Coronary artery (tissue), 2 donors: ENCODE measurements at places on chromosomes 6 and 20.

DNA sequence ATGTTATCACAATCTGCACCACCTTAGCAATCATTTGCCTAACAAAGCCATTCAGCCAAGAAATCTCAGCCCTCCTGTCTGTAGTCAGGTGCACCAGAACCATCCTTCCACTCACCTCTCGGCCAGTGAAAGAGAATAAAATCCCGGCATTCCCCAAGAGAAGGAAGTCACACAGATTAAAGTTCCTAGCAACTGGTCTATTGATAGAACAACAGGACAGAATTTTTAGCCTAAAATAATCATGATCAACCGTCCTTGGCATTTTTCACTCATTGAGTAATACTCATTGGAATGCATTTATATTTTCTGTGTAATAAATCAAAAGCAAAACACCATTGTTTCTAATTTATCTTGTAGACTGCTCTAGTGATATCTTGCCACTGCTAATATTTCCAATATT lies 85.7 kb upstream of the CDH4 start:
- no peak for DNase-seq

GRCh38 chr20:35766843-35767242 lies 5.0 kb upstream of the PHF20 start:
- DNase-seq, result no peak

GRCh38 chr6:25748049-25748448 lies 6.5 kb upstream of the SLC17A4 start:
- DNase-seq, result no peak

DNA sequence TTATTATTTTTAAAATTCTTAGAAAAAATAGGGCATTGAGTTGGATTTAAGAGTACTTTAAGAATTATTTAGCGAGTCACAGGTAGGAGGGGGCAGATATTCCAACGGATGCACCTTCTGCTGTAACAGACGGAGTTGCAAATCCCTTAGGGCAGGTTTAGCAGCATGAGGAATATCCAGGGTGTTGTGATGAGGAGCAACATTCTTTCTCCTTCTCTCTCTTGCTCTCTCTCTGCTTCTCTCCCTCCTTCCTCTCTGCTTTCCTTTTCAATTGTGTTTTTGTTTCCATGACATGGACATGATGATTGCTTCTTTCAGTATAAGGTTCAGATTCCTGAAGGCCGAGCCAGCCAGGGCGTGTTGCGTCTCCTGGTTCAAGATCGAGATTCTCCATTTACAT lies 28.9 kb downstream of the CDH26 start:
- DNase-seq, result no peak

DNA sequence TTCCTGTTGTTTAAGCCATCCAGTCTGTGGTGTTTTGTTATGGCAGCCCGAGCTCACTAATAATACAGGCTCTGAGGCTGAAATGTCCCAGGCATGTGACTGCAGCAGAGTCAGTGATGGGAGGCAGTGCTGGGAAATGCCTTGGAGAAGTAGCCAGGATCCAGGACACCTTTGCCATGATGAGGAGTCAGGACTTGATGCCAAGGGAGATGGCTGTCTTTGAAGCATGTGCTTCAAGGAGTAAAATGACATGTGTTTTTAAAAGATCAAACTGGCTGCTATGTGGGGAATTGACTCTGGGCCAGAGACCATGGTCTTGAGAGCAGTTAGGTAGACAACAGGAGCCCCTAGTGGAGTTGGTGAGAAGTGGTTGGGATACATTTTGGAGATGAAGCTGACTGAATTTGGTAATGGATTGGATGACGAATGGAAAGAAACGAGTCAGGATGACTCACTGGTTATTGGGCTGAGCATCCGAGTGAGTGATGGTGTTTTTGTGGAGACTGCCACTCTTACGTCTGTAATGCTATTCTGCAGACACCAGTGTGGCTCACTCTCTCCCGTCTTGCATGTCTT lies 322.2 kb downstream of the PLCB1 start:
- DNase-seq, result no peak

DNA sequence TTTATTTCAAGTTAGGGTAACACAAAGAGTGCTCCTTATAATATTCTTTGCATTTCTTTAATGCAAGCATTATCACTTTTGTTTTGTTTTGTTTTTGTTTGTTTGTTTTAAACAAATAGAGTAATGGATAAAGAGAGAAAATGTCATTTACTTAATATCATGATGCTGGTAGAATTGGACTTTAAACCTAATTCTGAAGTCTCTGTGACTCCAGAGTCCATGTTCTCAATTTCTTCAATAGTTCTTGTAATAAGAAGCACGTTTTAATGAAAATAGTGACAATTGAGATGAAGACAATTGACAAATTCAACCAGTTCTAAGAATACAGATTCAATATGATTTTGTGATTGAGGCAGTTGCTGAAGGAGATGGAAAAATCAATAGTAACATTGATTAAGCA lies 30.3 kb upstream of the MANEA start:
- no peak for DNase-seq

DNA sequence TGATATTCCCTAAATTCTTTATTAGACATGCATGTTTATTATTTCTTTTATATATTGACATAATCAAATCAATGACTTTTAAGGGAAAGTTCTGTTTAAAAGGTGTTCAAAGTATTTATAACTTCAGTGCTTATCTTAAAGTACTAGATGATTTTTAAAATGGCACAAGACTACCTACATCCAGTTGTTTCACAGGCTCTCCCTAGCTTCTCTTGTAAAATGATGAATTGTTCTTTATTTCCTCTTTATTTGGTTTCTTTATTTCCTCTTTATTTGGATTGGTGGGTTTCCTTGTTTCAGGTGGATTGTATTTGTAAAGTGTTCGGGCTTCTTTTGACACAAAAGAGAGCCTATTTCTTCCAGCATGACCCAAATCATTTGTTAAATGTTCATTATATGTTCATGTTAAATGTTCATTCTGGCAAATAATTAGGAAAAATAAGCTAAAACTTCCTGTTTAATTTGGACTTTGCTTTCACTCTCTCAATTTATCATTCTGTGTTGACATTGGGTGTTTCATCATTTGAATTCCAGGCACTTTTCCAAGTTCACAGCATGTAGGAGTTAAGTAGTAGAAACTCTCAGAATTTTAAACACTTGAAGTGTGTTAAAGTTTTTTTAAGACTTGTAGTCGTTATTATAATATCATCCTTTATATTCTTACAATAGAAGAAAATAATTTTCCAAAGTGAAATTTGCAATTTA lies 24.6 kb downstream of the MLIP start:
- no peak for DNase-seq

- no peak for DNase-seq
Observed at GRCh38 chr6:12951415-12951814, 234.8 kb downstream of the PHACTR1 start.

- DNase-seq, result no peak
Observed at GRCh38 chr6:1474205-1474604, 84.8 kb downstream of the FOXF2 start.

DNA sequence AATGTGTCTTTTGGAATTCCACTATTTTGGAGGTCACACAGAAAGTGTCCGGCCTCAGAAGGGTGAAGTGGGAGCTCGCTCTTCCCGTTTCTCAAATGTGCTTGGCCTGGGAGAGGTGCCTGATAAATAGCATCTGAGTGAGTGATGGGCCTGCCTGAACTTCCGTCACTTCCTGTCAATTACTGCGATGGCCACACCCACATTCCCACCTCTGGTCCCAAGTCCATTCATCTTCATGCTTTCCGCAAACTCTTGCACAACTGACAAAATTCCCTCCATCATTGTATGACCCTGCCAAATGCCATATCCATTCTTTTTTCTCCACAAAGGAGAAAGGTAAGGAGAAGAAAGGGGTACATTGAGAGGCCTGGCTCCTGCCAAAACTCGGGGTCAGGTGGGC lies 169.0 kb downstream of the QKI start:
- no peak for DNase-seq

DNA sequence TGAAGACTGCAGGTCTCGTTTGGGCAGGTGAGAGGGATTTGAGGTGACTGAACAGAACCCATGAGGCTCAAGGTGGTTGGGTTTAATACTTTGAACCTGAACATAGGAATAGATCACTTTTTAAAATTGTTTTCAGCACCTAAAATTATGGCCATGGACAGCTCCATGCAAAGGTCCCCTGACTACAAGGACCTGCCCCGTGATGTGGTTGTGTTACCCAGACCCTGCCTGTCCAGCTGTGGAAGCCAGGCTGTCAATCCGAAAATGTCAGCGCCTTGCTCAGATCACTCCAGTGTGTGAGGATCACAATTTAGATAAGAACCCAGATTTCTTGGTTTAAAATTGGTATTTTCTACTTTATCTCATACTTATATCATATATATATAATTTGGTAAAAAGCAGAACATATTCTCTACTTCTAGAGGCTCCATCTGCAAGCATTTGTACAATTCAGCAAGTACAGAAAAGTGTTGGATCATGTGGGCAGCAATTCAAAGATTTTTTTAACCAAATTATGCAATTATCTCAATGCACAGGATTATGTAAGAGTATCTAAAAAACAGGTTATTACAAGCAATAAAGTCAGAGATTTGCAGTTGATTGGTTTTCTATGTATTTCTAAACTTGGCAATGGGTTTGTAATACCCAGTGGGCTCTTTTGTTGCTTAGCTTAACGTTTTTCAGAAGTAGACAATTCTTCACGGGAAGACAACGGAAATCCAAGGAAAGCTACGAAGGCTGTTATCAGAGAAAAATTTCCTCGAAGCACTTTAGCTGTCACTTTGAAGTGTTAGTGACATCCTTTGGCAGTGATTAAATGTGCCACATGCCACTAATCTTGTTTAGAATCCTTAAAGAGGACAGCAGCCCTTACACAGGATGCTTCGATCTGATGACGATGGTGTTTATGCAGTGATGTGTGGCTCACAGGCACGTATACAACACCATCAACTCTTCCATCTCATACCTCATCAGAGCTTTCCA lies 24.1 kb upstream of the RPS6KA2 start:
- peak; percentile 22 for DNase-seq

DNA sequence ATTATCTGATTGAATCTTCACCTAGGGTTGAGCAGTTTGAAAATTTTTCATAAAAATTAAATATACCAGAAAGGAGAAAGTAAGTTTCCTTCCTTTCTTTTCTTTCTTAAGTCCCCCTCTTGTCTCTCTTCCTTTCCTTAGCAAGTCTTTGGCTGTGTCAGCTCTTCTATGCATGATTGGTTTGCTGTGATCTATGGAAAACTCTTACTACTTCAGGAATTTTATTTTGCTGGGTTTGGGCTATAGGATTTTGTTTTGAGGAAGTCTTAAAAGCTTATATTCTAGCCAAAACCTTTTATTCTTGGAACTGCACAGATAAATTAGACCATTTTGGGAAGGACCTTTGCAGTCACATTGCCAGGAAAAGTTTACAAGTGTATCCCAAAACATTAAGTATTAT lies 173.4 kb upstream of the CITED2 start:
- no peak for DNase-seq

DNA sequence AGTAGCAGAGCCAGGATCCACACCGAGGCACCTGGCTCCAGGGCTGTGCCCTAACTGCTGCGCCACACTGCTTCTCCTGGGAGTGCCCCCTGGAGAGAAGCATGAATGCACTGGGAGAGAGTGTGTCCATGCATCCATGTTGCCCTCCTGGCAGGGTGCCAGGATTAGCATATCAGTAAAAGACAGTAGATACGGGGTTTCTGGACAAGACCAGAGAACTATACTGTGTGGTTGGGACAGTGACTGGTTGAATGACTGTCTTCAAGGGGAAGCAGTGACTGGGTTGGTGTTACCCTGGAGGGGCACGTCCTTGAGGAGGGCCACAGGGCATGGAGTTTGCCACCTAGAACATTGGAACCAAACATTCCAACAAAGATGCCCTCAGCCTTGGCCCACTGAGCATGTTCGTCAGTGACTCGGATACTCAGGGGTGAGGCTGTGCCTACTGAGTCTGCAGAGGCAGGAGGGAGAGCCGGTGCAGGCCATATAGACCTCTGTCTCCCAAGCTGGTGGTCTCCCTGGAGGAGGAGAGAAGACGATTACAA lies 288.8 kb downstream of the CDC5L start:
- peak; percentile 56 for DNase-seq

DNA sequence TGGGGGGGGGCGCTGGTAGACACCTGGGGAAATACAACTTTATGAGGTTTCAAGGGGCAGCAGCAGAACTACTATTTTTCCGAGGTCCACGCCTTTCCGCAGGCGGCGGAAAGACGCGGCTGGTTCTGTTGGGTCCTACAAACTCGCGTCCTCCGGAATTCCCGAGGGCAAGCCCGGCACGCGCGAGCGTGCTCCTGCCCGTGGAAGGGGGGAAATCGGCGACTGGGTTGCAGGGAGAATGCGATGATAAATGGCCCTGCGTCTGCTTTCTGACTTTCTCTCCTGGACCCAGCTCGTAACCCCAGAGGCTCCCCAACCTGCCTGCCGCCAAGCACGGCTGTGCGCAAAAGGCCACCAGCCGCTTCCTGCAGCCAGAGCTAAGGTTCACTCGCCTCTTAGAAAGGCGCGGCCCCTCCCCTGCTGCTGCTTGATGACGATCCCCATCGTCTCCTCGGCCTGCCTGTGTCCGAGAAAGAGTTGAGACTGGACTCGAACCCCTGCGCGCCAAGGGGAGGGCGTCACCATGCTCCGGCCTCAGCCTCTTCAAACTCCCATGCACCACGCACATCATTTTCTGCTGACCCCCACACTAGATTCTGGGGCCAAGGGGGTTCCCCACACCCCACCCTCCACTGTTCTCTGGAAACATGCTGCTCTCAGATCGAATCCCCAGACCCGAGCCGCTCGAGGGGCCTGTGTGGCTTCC lies 6.7 kb downstream of the FOXA2 start:
- no peak for DNase-seq

- no peak for DNase-seq
Observed at GRCh38 chr6:26172608-26172968, 85.4 kb downstream of the HFE start.

DNA sequence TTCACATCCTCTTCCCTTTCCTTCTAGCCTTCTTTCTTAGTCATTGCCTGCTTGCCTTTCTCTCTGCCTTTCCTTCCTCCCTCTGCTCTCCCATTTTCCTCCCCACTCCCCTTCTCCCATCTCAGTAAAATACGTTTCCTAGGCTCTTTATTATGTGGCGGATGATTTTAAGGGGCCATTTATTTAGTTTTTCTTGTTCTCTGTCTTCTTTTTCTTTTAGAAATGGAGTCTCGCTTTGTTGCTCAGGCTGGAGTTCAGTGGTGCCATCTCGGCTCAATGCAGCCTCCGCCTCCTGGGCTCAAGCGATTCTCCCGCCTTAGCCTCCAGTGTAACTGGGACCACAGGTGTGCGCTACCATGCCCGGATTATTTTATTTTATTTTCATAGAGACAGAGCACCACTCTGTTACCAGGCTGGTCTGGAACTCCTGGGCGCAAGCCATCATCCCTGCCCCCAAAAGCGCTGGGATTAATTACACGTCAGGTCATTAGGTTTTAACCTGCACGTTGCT lies 1.5 kb downstream of the MTHFD1L start:
- DNase-seq, result no peak

DNA sequence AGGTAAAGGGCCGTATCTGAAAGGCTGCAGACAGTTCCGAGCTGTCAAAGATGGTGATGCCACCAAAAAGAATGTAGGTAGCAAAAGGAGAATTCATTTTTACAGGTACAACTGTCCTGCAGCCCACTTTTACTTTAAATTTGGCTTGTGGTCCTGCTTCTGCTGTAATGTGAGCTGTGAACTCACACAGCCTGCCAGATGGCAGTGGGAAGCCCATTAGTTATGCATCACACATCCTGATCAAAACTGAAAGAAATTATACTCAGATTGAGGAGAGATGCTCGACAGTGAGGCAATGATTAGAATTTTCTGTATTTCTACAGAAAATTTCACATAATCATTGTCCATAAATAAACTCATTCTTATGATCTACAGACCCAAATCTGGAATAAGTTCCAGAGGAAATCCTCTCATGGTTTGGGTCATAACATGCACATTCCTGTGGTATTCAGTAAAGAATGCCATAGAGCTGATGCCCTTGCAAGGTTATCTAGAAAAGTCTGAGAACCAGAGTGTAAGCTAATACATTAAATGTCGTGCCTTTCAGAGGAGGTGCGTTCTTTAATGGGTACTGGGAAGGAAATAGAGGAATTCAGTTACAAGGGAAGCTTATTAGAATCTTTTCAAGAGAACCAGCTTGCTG lies 23.9 kb upstream of the E2F3 start:
- DNase-seq, result no peak
